Central memory CD8-positive, alpha-beta T cell (primary cell): ENCODE measurements at places on chromosomes 6 and 20.

- DNase-seq = no peak
Measured at GRCh38 chr20:62707921-62708521, 615 bp upstream of the NTSR1 start.

DNA sequence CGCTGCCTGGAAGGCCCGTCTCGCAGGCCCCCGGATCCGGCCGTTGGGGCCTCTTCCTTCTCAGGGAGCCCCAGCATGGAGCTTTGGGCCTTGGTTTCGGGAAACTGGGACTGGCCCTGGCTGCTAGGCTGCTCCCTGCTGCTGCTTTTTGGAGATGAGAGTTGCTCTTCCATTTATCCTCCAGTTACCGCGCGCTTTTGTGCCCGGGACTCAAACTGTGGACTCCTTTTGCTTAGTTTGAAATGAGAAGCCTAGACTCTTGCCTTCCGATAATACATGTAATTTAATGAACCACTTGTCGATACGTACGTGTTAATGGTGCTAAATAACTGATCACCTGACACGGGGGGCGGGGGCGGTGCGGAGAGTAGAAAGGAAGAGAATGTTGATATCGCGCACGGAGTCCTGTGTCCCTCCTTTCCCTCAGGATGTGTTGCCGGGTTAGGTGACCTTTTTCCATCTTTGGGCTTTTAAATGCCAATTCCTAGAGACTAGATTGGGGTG, 968 bp downstream of the PHF3 start:
- no peak for DNase-seq

DNA sequence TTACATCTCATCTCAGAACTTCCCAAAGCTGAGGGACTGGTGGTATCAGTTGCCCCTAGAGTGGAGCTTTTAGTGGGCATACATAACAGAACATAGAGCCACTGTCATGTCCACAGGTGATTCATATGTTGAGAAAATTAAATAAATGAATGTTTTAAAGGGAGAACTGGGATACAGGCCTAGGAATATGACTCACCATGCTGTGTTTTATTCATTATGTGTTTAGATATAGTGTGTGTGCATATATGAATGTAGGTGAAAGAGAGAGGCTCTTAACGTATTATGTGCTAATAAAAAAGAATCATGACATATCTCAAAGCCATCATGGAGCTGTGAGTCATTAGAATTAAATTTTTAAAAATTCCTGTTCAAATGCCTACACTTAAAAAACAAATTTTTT, 332.2 kb upstream of the RSPO3 start:
- no peak for DNase-seq

- DNase-seq = no peak
Measured at GRCh38 chr6:90218959-90219208, 77.8 kb downstream of the BACH2 start.

GRCh38 chr6:84390334-84390733, 162.9 kb upstream of the CEP162 start:
- DNase-seq = no peak

DNA sequence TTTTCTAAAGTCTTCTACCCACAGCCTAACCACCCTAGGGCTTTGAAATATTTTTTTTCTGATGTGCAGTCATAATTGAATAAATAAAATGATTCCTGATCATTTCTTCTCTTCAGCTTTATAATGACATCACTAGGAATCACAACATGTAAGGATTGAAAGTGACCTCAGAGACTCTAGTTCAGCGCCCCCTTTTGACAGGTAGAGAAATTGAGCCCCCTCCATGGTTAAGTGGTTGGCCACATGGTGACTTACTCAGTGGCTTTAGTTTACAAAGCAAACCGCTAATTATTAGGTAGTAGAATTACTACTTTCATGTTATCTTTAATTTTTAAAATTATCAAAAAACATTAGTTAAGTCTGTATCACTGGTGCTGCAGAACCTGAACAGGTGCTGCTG, 13.3 kb upstream of the SLC2A12 start:
- DNase-seq = no peak

- DNase-seq = no peak
Measured at GRCh38 chr6:143902827-143903226, 38.6 kb downstream of the ZC2HC1B start.

DNA sequence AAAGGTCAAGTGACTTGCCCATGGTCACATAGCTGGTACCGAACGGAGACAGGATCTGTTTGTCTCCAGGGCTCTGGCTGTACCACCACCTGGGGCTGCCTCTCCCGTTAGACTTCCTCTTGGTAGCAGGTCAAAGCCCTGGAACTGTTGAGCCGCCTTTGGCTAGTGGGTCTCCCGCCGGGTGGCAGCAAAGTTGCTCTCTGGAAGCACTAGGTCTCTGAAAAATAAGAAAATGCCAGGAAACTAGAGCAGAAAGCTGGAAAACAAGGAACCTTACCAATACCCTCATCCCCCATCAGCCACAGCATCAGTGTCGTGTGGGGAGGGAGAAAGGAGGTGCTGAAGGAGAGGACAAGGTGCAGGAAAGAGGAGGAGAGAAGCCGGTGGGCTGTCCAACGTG, 291.0 kb upstream of the SUPT3H start:
- no peak for DNase-seq
